ENCODE measurements at places on chromosomes 5 and 9.

DNA sequence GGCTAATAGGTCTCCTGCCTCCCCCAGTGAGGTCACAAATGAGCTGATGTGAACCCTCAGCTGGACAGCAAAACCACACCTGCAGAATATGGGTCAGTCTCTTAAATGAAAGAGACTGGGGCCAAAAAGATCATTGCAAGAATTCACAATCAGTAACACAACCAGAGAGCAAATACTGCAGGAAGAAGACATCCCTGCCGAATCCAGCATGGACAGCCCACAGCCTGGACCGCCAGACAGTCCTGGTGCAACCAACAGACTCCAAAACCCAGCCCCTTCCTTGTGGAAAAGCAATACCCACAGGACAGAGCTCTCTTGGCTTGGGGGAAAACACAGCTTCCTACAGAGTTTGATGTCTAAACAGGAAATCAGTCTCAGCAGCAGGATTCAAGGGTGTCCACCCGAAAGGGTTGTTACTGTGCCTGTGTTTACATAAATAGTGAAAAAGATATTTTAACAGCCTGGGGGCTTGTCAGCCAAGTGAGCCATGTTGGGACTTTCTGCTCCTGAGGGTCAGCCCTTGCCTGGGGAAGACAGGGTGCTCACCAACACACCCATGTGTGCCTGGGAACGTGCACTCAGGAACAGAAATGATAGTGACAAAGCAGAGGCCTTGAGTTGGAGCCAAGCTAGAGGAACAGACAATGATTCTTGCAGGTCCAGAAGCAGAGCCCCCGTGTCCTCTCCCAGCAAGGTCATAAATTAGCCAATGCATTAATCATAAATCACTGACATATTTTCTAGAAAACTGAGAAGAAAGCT is 106.2 kb downstream of the SEMA5A start:
- DNase-seq: no peak

DNA sequence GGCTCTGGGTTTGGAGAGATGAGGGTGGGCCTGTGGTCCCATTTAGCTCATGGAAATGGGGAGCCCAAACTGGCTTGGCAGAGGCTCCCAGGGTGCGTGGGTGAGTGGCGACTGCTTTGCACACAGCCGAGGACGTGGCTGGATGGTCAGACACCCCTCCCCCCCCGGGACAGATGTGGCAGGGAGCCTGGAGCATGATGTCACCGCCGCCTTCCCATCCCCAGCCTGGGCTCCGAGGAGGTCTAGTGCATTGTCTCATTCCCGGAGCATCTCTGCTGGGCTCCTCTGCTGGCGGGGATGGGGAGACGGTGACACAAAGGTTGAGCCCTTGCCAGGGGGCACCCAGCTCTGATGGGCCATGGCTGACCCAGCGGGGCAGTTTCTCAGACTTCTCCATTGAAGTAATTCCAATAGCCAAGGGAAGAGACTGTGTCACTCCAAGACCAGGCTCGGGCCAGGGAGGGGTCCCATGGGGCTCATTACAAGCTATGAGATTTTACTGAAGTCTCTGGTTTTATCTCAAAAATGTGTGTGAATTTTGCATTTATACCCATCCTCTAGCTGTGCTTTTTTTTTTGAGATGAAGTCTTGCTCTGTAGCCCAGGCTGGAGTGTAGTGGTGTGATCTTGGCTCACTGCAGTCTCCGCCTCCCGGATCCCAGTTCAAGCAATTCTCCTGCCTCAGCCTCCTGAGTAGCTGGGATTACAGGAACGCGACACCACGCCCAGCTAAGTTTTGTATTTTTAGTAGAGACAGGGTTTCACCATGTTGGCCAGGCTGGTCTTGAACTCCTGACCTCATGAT is 36.1 kb downstream of the HMCN2 start:
- no peak for DNase-seq

DNA sequence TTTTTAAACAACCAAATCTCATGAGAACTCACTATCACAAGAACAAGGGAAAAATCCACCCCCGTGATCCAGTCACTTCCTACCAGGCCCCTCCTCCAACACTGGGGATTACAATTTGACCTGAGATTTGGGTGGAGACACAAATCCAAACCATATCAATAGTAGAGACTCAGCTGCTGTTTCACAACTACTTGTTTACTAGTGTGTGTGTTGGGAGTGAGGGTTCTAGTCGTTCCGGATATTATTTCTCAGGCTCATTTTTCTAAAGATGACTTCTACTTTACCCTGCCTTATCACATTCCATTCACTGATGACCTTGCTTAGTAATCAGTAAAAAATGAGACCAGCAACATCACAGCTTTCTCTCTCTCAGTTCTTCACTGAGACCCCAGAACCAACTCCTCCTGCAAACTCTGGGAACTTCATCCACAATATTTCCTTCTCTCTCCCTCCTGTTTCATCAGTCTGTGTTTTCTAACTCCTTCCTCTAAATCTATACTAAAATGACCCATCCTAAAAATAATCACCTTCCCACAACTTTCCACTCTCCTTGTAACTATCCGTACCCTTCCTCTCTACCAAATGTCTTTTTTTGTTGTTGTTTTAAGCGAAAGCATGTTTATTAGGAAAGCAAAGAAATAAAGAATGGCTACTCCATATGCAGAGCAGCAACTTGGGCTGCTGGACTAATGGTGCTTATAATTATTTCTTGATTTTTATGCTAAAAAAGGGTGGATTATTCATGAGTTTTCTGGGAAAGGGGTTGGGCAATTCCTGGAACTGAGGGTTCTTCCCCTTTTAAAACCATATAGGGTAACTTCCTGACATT is 121.5 kb upstream of the SPRY4 start:
- no peak for DNase-seq

- DNase-seq: no peak
These were observed 9.9 kb downstream of the SLC6A3 start for GRCh38 chr5:1435369-1435768.

DNA sequence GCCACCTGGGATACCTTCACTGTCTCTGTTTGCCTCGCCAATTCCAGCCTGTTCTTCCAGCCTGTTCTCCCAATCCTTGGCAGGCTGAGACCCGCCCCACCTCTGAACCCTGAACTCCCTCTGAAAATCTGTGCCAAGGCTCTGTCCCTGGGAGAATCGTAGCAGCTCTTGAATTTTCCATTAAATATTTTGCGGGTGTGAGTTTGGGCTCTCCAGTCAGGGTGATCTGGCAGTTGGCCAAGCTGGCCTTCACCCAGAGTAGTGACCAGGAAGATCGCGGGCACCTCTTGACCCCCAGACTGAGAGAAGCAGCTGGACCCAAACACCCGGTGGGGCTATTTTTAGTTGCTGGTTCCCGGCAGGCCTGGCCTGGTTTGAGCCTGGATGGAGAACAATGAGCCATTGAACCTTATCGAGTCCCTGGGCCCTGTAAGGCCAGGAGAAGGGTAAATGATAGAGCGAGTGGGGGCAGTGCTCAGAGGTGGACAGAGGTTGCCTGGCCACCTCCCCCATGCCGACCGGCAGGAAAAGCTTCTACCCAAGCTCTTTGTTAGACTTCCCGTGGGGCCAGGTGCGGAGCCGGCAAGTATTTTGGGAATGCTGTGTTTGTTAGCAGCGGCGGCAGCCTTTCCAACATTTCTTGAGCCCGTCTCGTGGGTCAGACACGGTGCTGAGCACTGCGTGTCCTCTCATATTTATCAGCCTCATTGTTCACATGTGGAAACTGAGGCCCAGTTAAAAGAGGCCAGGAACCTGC is 146.2 kb downstream of the RGS3 start:
- DNase-seq: peak; percentile 35

GRCh38 chr9:37760416-37761161 is 7.0 kb downstream of the TRMT10B start:
- DNase-seq: no peak

DNA sequence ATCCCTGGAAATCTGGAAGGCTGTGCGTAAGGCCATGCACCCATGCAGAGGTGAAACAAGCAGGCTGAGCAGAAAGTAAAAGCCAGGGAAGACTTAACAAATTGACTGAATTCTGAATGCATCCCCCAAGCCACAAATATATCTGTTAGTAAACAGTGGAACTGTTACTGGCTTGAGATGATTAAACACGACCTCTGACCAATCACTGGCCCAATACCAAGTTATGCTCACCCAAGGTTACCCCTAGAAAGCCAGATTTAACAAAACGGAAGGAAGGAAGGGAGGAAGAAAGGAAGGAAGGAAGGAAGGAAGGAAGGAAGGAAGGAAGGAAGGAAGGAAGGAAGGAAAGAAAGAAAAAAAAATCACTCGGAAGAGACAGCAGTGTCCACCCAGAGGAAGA is 215.8 kb upstream of the CCNG1 start:
- no peak for DNase-seq

GRCh38 chr5:148924817-148925216 is 98.4 kb downstream of the ADRB2 start:
- DNase-seq: no peak

GRCh38 chr5:176352116-176352878 is 9.3 kb downstream of the KIAA1191 start:
- no peak for DNase-seq

GRCh38 chr9:14326264-14326826 is 12.4 kb upstream of the NFIB start:
- peak; percentile 50 for DNase-seq

DNA sequence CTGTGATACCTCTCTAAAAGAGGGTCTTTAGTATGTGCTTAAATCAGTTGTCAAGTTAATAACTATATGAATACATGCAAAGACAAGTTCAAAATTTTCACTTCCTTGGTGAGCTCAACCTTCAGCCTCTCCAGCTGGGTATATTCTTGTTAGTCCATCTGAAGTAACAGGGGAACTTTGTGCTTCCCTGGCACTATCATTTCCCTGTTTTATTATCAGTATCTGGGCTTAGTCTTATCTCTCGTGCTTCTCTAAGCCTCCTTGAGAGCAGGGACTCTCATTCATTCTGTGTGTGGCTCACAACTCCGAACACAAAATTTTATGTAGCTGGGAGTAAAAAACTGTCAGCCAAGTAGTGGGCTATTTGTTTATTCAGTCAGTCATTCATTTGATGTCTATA is 175.9 kb upstream of the MAP3K1 start:
- DNase-seq: no peak

DNA sequence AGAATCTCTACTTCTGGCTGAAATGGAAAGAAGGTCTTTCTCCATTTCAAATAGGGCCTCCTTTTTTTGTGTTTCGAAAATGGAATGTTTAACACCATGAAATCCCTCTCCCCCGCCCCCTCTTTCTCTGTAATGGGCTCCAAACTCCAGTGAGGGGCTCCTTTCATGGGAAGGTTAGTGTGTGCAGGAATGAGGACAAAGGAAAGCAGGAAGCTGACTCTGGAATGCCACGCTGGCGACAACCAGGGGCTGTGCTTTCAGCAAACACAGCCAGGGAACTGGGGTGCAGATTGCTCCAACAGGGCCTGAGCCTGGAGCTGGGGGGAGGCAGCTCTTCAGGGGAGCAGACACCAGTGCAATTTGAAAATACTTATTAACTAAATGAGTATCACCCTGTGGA is 82.8 kb downstream of the CRB2 start:
- DNase-seq: no peak

DNA sequence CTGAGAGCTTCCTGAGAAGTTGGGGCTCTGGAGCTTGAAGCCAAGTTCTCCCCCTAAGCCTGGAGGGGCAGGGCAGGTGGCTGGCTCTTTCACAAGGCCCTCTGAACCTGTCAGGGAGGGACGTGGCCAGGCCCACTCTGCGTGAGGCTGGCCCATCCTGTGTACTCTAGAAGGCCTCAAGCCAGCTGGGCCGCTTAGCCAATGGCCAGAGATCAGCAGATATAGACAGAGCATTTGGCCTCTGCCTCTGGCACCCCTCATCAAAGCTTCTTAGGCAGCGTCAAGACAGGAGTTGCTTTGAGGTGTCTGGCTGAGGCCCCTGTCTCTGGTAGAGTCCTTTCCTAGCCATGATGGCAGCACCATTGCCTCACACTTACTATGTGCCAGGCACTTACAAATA is 105.6 kb downstream of the FGF18 start:
- DNase-seq: no peak

- DNase-seq: no peak
These were observed 39.6 kb downstream of the SFXN1 start for GRCh38 chr5:175517824-175518450.

- no peak for DNase-seq
These were observed 40.3 kb upstream of the LRRC70 start for GRCh38 chr5:62538017-62538942.

GRCh38 chr9:36960575-36960955 is 73.5 kb downstream of the PAX5 start:
- DNase-seq: no peak

- no peak for DNase-seq
These were observed 2.4 kb upstream of the DAB2 start for GRCh38 chr5:39427229-39427628.

DNA sequence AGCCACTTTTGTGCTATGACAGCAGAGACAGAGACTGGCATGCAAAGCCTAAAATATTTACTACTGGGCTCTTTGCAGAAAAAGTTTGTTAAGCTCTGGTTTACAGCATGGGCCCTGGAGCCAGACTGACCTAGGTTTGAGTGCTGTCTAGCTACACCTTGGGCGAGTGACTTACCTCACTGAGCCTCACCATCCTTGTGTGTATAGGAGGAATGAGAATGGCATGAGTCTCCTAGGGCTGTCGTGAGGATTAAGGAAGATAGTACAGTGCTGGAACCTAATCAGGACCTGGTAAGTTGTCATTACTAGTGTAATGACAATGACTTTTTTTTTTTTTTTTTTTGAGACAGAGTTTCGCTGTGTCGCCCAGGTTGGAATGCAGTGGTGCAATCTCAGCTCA is 65.2 kb downstream of the MSX2 start:
- no peak for DNase-seq

- DNase-seq: no peak
These were observed 72.3 kb downstream of the PAX5 start for GRCh38 chr9:36961561-36962325.

- no peak for DNase-seq
These were observed 75.5 kb downstream of the GPBP1 start for GRCh38 chr5:57249265-57249874.

DNA sequence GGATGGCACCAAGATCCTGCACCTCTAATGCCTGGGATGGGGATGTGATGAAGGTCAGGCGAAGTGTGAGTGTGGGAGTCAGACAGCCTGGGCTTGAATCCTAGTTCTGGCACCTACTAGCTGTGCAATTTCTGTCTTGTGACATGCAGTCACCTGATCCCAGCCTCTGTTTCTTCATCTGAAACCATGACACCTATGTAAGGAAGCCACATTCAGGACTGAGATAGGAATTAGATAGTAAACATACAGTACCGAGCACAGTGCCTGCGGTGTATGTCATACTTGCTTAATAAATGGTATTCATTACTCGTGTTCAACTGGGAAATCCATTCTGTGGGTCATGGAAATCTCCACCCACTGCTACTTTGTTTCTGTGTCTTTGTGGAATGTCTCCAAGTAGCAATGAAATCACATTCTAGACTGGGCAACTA is 140.6 kb upstream of the STC2 start:
- no peak for DNase-seq

GRCh38 chr9:121048618-121049017 is 1.5 kb downstream of the C5 start:
- DNase-seq: no peak

- DNase-seq: no peak
These were observed 63.3 kb downstream of the COL23A1 start for GRCh38 chr5:178526773-178527457.

- DNase-seq: no peak
These were observed 81.8 kb upstream of the ELL2 start for GRCh38 chr5:96043446-96043845.

GRCh38 chr9:128894764-128895163 is 12.8 kb downstream of the LRRC8A start:
- no peak for DNase-seq

GRCh38 chr9:106772523-106773290 is 90.3 kb upstream of the ZNF462 start:
- no peak for DNase-seq

Measured in NCI-H2171 (cell line).